ENCODE measurements at places on chromosomes 11 and 22. TPM values are rescaled to one million over a fixed set of nuclear protein-coding genes. Genes with fewer than 3 reads are reported as not detected.

DNA sequence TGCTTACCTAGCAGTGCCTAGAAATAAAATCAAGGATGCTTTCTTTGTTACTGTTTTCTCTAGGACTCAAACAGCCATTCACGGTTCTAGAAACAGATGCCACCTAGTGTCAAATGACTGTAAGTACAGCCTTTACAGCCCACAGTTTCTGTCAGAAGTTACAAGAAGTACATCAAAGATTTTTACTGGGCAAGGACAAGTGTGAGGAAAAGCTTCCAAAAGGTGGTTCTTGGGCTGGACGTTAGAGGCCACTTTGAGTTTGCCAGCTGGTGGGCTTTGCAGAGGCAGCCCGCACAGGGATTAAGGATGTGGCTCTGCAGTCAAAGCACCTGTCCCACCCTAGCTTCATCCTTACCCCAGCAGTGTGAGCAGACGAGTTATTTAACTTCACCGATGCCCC is 6.9 kb downstream of the KMT5B start:
- DNase-seq = peak; percentile 74

- peak; percentile 96 for DNase-seq
Observed at GRCh38 chr11:93197380-93198214, at the start of gene SLC36A4. Gene SLC36A4, minus strand, starts transcription at chr11:93197991. Its CDS starts 159 bp downstream, at chr11:93197832.

DNA sequence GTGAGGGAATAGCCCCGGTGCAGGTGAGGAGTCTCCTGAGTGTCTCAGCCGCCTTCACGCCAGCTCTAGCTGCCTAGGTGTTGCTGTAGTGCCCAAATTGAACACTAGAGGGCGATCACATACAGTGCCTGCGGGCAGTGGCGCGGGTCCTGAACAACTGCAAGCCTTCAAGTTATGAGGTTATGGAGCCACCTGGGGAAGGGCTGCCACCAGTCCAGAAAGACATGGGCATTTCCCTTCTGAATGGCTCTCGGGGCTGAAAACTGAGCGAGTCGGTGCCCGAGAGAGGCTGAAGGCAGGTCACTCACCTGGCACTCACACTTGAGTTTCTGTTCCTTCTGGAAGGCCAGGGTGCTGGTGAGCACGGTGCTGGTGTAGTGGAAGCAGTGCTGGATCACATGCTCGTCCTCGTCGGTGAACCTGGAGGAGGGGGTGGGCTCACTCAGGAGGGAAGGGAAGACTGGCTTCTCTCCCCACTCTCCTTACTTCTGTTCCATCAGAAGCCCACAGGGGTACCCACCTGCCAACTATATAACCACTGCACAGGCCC is 88.4 kb downstream of the PDE2A start:
- DNase-seq = peak; percentile 84

GRCh38 chr11:99865951-99866350 is 821.1 kb upstream of the ARHGAP42 start:
- no peak for DNase-seq

GRCh38 chr22:46589871-46590271 is 30.3 kb upstream of the GRAMD4 start:
- peak; percentile 1 for DNase-seq

Gene WT1
- total RNA-seq = not detected

Gene SLC22A8
- not detected for total RNA-seq
